HEK293T (cell line): ENCODE measurements at places on chromosomes 4 and X.

DNA sequence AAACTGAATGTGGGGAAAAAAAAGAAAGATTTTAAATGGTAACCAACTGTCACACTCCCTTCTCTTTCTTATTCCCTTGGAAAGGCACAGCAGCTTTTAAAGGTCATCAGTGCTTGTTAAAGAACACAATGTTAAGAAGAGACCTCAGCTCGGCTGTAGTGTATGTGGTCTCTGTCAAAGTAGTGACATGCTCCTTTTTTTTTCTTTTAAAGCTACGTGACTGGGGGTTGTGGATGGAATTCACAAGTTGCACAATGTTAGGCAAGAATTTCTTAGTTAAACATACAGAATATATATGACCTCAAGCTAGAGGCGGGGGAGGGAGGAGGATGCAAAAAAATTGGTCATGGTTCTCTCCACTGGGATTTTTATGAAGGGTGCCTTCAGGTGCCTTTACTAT, 45.6 kb downstream of the OCRL start:
- no peak for DNase-seq

DNA sequence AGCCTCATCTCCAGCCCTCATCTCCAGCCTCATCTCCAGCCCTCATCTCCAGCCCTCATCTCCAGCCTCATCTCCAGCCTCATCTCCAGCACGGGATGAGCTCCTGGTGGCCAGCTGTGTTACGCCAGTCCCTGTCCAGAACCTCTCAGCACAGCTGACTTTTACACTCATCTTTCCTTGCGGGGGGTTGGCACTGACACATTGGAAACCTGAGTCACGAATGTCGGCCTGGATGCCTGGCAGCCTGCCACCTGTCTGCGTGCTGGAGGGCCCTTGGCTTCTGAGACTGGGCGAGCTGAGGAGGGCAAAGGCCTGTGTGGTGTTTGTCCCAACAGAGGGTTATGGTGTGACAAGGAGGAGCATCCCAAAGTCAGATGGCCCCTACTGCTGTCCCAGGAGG, 66.1 kb upstream of the HGFAC start:
- no peak for DNase-seq

DNA sequence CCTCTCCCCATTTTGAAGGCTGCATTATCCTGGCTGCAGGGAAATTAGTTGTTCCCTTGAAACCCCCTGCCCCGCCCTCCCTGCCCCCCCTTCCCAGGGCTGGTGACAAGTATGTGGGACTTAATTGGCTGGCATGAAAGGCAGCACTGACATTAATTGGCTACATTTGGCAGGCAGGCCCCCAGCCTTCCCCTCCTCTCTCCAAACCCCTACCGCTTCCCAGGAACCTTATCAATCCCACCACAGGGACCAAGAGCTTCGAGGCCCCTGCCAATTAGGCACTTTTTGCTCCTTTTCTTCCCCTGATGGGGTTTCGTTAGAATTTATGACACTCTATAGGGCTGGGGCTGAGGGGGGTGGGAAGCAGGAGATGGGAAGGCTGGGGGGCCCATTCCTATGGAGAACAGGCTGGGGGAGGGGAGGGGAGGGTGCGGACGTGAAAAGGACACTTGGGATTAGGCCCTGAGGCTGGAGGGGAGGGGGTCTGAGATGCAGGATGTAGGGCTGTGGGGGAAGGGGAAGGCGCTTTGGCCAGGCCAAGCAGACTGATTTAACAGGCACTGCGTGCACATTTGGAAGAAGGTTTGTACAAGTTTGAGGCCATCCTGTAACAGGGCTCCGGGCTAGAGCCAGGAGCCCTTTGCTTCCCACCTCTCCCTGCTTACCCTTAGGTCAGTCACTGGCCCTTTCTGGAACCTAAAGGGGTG, 52.2 kb downstream of the EFNB1 start:
- no peak for DNase-seq

GRCh38 chr4:36177946-36178345, 66.4 kb downstream of the ARAP2 start:
- DNase-seq, result no peak

GRCh38 chr4:54254915-54255246, 25.8 kb downstream of the PDGFRA start:
- DNase-seq, result no peak

- DNase-seq, result no peak
These were observed 35.1 kb downstream of the KLHL8 start for GRCh38 chr4:87185146-87185870.

GRCh38 chrX:31271615-31272471, 200.0 kb upstream of the FTHL17 start:
- DNase-seq, result no peak

- no peak for DNase-seq
These were observed 25.1 kb downstream of the UGDH start for GRCh38 chr4:39502019-39502663.

DNA sequence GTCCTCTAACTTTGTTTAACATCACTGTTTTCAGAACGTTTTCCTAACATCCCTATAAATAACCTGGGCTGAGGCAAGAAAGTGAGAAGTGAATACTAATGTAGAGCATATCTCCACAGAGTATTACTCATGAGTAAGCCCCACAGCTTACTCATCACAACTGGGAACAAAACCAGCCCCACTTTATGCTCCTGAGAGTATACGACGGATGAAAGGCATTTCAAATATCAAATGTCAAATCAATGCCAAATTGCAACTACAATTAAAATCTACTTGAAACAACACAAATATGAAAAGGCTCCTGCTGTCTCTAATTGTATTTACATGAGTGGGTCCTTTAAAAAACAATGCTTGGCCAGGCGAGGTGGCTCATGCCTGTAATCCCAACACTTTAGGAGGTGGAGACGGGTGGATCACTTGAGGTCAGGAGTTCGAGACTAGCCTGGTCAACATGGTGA, 41.2 kb downstream of the SH3RF1 start:
- DNase-seq, result no peak

DNA sequence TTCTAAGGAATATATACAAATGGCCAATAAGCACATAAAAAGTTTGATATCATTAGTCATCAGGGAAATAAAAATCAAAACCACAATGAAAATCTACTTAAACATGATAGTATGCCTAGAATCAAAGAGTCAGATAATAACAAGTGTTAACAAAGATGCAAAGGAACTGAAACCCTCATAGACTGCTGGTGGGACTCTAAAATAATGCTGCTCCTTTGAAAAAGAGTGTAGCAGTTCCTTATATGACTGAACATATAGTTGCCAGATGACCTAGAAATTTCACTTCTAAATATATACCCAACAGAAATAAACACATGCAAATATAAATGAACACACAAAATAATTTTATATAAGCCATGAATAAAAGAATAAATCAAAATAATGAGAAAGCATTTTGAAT, 205.1 kb upstream of the CTSO start:
- DNase-seq, result no peak

- DNase-seq, result no peak
These were observed 7.6 kb upstream of the UNC5C start for GRCh38 chr4:95556207-95556859.
